ENCODE measurements at places on chromosomes 7 and 10.

DNA sequence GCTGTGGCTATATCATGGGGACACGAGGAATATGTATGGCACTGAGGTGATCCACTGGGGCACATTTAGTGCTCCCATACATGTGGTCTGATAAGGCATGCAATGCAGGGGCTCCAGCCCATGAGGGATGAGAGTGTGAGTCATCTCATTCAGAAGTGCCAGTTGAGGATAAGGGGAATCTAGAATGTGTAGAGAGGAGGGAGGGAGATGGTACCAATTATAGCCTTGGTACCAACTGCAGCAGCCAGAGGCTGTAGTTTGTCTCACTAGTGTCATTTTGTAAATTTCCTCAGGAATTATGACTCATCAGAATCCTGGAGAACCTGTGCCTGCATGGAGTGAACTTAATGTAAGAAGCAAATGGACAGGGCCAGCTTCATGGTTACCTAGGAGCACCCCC lies 46.2 kb downstream of the LAMB4 start:
- H3K36me3 ChIP-seq = no peaks in the 10 kb centered on the region
- H3K27me3 ChIP-seq = no peaks in the 10 kb centered on the region
- peak overlapping the region; percentile 63 for H3K27ac ChIP-seq
- H3K4me3 ChIP-seq = no peak overlapping the region
- DNase-seq = no peak
- H3K4me1 ChIP-seq = no peaks in the 10 kb centered on the region

- H3K36me3 ChIP-seq = no peaks in the 10 kb centered on the region
- no peak for DNase-seq
- H3K4me3 ChIP-seq = no peak overlapping the region
These were observed 90.0 kb downstream of the TFEC start for GRCh38 chr7:115940460-115941060.

DNA sequence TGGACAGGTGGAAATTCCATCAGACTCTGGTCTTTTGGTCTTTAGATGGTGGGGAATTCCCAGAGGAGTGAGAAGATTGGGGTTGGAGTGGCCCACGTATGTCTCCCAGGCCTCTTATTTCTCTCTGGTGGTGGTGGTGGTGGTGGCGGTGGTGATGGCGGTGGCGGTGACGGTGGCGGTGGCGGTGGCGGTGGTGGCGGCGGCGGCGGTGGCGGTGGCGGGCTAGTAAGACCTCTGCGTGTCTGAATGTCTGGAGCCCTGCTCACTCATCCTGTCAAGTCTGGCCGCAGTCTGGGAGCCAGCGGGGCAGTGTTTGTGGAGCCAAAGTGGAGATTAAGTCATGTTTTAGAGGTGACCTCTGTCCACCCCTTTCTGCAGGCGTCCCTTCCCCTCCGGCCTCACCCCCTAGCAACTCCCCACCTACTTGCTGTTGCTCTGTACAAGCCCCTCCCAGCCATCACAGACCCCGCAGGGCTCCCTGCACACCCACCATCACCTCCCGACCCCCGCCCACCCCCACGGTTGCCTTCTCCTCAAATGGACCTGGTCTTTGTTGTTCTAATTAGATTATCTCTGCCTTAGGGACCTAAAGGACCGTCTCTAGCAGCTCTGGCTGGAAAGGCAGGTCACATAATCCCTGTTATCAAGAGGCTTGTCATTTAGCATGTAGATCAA lies 165.0 kb upstream of the TBX20 start:
- no peaks in the 10 kb centered on the region for H3K4me1 ChIP-seq
- no peak for DNase-seq
- no peaks in the 10 kb centered on the region for H3K27me3 ChIP-seq
- H3K4me3 ChIP-seq = no peak overlapping the region
- no peak overlapping the region for H3K27ac ChIP-seq

DNA sequence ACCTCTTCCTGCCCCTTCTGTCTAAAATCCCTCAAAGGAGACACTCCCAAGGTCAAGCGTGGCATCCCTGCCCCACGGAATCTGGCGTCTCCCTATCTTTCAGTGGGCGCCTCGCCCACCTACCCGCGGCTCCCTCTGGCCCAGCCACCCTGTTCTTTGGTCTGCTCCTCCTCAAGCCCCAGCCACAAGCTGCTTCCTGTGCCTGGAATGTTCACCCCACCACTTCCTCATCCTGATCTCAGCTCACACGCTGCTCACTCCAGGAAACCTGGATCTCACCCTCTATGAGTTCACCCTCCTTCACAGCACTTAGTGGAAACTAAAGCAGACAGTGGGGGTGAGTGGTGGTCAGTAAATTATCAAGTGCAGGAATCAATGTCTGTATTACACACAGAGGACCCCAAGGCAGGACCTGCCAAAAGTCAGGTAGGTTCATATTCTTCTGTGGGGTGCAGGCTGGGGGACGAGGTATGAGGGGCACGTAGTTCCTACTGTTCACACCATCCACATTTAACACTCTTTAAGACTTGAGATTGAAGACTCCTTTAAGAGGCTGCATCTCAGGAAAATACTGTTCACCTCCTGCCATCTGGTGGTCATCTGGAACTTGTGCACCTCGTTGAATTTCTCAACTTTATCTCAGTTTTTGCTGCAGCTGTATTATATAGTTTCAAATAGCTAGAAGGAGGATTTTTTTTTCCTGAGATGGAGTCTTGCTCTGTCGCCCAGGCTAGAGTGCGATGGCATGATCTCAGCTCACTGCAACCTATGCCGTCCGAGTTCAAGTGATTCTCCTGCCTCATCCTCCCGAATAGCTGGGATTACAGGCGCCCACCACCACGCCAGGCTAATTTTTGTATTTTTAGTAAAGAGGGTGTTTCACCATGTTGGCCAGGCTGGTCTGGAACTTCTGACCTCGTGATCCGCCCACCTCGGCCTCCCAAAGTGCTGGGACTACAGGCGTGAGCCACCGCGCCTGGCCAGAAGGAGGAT lies 166.6 kb downstream of the ARHGAP21 start:
- DNase-seq = no peak
- H3K4me3 ChIP-seq = no peak overlapping the region
- H3K4me1 ChIP-seq = no peaks in the 10 kb centered on the region
- no peaks in the 10 kb centered on the region for H3K27me3 ChIP-seq
- H3K27ac ChIP-seq = no peak overlapping the region
- H3K36me3 ChIP-seq = no peaks in the 10 kb centered on the region

GRCh38 chr10:129511758-129512157 lies 44.7 kb downstream of the MGMT start:
- H3K27ac ChIP-seq = no peak overlapping the region
- no peaks in the 10 kb centered on the region for H3K27me3 ChIP-seq
- no peak overlapping the region for H3K4me3 ChIP-seq
- DNase-seq = no peak
- H3K36me3 ChIP-seq = no peaks in the 10 kb centered on the region
- no peaks in the 10 kb centered on the region for H3K4me1 ChIP-seq

DNA sequence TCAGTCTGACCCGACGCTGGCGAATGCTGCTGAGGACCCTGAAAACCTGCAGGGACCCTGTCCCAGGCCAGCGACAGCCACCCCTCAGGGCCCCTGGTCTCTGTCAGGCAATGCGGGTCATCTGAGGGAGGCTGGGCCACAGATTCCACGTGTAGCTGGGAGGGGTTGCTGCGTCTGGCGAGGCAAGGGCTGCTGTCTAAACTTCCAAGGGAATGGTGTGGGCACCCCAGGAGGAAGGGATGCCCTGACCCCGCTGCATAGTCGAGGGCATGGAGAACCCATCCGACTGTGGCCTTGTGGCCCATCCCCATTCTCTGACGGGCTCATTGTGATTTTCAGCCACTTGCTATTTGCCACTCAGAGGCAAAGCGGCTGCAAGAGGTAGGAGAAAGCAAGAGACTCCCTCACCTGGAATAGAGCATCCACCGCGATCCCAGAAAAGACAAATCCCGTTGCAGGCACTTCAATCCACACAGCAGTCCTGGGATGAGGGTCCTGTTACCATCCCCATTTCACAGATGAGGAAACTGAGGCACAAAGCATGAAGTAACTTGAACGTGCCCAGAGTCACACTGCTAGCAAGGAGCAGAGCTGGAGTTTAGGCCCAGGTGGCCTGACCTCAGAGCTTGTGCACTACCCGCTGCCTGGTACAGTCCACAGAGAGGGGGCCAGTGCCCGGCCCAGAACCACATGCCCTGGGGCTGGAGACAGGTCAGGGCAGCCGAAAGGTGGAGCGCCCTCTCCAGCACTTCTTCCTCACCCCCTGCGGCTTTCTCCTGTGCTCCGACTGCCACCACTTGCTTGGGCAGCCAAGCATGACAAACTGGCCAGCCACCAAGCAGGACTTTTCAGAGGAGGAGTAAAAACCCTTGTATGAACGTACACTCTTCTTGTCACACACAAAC lies 163.8 kb upstream of the KLF14 start:
- peak overlapping the region; percentile 15 for H3K27ac ChIP-seq
- no peak for DNase-seq

GRCh38 chr7:155527664-155528063 lies 18.7 kb downstream of the CNPY1 start:
- no peak overlapping the region for H3K27ac ChIP-seq
- no peak for DNase-seq
- H3K4me3 ChIP-seq = no peak overlapping the region
- no peaks in the 10 kb centered on the region for H3K36me3 ChIP-seq

DNA sequence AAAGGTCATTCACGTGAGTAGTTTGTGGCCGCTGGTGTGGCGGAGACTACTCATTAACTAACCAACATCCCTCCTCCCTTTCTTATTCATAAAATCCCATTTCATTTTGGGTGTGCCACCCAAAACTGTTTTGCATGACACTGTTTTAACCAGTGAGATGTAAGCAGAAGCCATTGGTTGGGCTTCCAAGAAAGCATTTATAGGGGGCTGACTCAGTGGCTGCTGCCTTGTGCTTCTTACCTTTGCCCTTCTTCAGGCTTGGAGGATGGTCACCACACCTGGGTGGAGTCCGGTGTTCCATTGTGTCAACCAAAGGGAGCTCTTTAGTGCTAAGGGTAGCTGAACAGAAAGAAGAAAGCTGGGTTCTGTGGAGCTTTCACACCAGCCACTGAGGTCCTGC lies 37.2 kb upstream of the EPC1 start:
- no peaks in the 10 kb centered on the region for H3K27me3 ChIP-seq
- no peaks in the 10 kb centered on the region for H3K36me3 ChIP-seq
- no peak for DNase-seq

GRCh38 chr7:24133691-24134090 lies 150.3 kb upstream of the NPY start:
- no peaks in the 10 kb centered on the region for H3K27me3 ChIP-seq
- H3K27ac ChIP-seq = no peak overlapping the region
- H3K4me3 ChIP-seq = no peak overlapping the region
- H3K4me1 ChIP-seq = no peaks in the 10 kb centered on the region
- no peaks in the 10 kb centered on the region for H3K36me3 ChIP-seq

DNA sequence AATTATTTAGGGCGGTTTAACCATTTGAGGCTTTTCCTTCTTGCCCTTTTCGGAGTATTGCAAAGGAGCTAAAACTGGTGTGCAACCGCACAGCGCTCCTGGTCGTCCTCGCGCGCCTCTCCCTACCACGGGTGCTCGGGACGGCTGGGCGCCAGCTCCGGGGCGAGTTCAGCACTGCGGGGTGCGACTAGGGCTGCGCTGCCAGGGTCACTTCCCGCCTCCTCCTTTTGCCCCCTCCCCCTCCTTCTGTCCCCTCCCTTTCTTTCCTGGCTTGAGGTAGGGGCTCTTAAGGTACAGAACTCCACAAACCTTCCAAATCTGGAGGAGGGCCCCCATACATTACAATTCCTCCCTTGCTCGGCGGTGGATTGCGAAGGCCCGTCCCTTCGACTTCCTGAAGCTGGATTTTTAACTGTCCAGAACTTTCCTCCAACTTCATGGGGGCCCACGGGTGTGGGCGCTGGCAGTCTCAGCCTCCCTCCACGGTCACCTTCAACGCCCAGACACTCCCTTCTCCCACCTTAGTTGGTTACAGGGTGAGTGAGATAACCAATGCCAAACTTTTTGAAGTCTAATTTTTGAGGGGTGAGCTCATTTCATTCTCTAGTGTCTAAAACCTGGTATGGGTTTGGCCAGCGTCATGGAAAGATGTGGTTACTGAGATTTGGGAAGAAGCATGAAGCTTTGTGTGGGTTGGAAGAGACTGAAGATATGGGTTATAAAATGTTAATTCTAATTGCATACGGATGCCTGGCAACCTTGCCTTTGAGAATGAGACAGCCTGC lies 3.1 kb downstream of the FZD1 start:
- peak overlapping the region; percentile 89 for H3K27ac ChIP-seq
- H3K27me3 ChIP-seq = no peaks in the 10 kb centered on the region
- H3K4me3 ChIP-seq = peak overlapping the region; percentile 72
- peak; percentile 70 for DNase-seq

DNA sequence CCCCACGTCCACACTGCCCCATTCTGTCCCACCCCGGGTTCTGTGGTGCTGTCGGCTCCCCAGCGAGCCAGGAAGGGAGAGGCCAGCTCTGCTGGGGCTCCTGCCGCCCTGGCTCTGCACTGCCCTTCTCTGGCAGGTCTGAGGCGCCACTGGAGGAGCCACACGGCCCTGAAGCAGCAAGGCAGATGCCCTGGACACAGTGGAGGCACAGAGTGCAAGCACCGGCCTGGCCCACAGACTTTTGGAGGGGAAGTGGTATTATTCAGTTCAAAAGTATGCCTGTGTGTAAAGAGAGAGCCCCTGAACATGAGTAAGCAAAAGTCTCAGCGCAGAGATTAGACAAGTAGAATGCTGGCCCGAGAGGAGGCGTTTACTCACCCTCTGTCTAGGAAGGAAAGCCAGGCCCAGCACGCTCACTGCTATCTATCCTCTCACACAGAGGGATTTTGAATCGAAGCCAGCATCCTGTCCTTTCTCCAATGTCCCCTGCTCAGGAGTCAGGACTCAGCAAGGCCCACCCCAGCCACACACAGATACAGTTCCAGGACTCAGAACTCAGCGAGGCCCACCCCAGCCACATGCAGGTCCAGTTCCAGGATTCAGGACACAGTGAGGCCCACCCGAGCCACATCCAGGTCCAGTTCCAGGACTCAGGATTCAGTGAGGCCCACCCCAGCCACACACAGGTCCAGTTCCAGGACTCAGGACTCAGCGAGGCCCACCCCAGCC lies 115.0 kb downstream of the EGFR start:
- DNase-seq = peak; percentile 79
- peak overlapping the region; percentile 87 for H3K27ac ChIP-seq
- H3K27me3 ChIP-seq = no peaks in the 10 kb centered on the region
- no peaks in the 10 kb centered on the region for H3K36me3 ChIP-seq
- H3K4me3 ChIP-seq = no peak overlapping the region

DNA sequence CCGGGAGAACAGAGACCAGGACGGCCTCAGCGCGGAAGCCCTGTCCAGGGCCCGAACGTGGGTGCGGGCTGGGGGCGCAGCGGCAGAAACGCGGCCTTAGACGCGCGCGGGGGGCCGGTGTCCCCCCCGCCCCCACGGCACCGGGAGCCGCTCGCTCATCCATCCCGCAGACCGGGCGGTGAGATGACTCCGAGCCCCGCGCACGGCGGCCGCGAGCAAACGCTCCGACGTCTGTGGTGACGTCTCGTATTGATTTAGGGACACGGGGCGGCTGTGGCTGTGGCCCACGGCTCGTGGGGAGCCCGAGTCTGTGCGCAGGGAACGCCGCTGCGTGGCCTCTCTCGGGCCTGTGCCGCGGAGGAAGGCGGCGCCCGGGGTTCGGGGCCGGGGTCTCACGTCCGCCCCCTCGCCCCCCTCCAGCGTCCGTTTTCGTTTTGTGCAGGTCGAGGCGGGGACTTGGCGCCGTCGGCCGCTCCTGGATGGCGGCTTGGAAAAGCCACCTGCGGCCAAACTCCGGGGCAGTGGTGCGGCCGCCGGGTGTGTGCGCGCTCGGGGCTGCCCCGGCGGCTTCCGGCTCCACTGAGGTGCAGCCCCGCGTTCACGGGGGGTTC lies 1.0 kb upstream of the NKX6-2 start:
- H3K4me1 ChIP-seq = no peaks in the 10 kb centered on the region
- no peak overlapping the region for H3K27ac ChIP-seq
- peak overlapping the region; percentile 21 for H3K4me3 ChIP-seq
- peaks cover 62% of the 10 kb centered on the region for H3K27me3 ChIP-seq
- H3K36me3 ChIP-seq = peaks cover 3% of the 10 kb centered on the region
- no peak for DNase-seq
